Head of caudate nucleus (tissue), 42 donors: ENCODE measurements at places on chromosomes 11 and 22.

- no peak for DNase-seq
Measured at GRCh38 chr11:78941226-78941851, 366.7 kb upstream of the NARS2 start.

- DNase-seq = no peak
Measured at GRCh38 chr11:71446942-71447688, 1.1 kb downstream of the DHCR7 start.

DNA sequence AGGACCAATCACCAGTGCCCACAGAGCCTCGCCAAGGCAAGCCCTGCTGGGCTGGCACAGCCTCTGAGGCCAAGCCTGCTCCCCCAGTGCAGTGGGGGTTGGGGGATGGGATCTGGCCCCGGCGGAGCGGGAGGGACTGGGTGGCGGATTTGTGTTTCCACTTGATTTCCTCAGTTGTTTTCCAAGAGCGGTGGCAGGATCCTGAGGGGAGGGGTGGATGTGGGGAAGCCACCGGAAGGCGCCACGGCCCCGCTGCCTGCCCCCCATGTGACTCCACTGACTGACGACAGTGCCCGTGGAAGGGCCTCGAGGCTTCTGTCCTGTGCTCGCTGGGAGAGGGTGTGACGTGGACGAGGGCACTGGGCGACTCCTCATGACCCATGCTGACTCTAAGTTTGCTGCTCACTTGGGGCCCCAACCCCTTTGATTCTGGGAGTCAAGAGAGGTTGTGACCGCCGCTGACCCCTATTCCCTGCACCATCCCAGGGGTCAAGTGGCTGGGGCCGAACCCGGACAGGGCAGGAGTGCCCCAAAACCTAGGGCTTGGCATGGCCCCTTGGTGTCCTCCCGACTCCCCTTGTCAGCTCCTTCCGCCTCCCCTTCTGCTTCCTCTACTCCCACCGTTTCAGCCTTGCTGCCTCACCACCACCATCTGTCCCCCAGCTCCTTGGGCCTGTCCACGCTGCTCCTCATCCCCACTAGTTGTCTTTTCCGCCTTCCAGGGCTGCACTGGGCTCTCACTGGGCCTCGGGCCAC lies 23.5 kb upstream of the PICK1 start:
- peak; percentile 87 for DNase-seq

DNA sequence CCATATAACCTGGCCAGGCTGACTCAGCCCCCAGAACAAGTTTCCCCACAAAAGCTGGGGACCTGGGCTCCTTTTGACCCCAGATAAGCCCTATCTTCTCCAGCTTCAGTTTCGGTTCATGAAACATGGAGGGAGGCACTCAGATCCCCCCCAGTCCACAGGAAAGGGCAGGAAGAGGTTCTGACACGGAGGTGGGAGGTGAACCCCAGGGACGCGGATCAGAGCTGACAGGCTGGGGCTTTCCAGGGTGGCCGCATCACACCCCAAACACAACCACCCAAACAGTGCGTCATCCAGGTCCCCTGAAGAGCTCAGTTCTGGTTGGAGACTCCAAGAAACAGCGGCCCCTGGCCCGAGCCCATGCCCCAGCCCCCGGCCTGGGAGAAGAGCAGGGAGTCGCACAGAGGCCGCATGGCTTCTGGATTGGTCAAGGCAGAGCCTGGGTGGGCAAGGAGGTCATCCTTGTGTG lies 44.3 kb upstream of the A4GALT start:
- no peak for DNase-seq

GRCh38 chr11:127619946-127620345 lies 619.4 kb upstream of the KIRREL3 start:
- DNase-seq = no peak
